Body of pancreas (tissue), 4 donors: ENCODE measurements at places on chromosomes 13 and 19. TPM values are rescaled to one million over a fixed set of nuclear protein-coding genes. Genes with fewer than 3 reads are reported as not detected.

GRCh38 chr19:5743630-5744029 is 23.2 kb downstream of the CATSPERD start:
- DNase-seq = no peak

Gene ZNF880
- total RNA-seq = 12.2 TPM

- DNase-seq = peak; percentile 78
Measured at GRCh38 chr19:49362048-49362928, at the start of gene TEAD2. Gene TEAD2, minus strand, starts transcription at chr19:49362416. Its CDS starts 2,341 bp downstream, at chr19:49360075.

Gene POSTN
- total RNA-seq = 4.4 TPM

- no peak for DNase-seq
Measured at GRCh38 chr13:77991003-77991402, 72.4 kb upstream of the EDNRB start.

DNA sequence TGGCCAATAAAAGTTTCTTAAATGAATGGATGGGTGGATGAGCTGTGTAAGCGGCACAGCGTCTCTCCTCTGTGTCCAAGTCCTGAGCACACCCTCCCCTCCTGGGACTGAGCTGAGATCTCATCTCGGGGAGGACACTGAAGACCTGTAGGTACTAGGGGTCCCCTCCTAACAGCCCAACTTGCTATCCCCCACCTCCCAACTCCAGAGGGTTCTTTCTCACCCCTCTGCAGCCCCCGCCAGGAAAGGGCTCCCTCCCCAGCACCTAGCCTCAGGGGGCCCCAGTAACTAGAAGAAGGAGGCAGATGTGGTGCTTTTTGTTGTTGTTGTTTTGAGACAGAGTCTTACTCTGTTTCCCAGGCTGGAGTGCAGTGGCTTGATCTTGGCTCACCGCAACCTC is 1.1 kb upstream of the NANOS3 start:
- no peak for DNase-seq
